ENCODE measurements at places on chromosomes 1 and 21.
A peak's percentile ranks its signal among the peaks of the same experiment; 100 is the strongest.

GRCh38 chr1:65539266-65540131 is 119.0 kb downstream of the LEPR start:
- no peaks in the 10 kb centered on the region for H3K27me3 ChIP-seq
- no peak for DNase-seq
- H3K4me1 ChIP-seq = no peaks in the 10 kb centered on the region
- H3K27ac ChIP-seq = no peak overlapping the region
- H3K36me3 ChIP-seq = no peaks in the 10 kb centered on the region
- H3K4me3 ChIP-seq = no peak overlapping the region

DNA sequence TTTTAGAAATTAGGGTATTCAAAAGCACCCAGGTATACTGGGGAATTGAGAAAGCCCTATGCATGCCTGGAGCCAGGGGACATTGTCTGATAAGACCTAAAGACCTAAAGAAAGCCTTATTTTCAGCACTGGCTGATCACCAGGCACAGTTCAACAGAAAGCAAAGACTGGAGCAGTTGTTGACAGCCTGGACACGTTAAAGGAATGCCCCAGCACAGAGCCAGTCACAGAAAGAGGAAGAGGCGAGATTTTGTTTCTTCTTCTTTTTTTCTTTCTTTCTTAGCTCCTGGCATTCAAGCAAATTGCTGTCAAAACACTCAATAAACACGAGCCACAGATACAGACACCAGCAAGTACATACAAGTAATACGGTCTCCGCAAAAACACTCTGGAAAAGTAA is 40.4 kb downstream of the RNF187 start:
- H3K27me3 ChIP-seq = no peaks in the 10 kb centered on the region
- no peak for DNase-seq
- H3K36me3 ChIP-seq = no peaks in the 10 kb centered on the region

GRCh38 chr1:153532769-153533599 is 2.8 kb downstream of the S100A6 start:
- H3K27me3 ChIP-seq = no peaks in the 10 kb centered on the region
- peak; percentile 95 for DNase-seq
- H3K36me3 ChIP-seq = no peaks in the 10 kb centered on the region
- peak overlapping the region; percentile 97 for H3K27ac ChIP-seq
- H3K4me3 ChIP-seq = peak overlapping the region; percentile 67

DNA sequence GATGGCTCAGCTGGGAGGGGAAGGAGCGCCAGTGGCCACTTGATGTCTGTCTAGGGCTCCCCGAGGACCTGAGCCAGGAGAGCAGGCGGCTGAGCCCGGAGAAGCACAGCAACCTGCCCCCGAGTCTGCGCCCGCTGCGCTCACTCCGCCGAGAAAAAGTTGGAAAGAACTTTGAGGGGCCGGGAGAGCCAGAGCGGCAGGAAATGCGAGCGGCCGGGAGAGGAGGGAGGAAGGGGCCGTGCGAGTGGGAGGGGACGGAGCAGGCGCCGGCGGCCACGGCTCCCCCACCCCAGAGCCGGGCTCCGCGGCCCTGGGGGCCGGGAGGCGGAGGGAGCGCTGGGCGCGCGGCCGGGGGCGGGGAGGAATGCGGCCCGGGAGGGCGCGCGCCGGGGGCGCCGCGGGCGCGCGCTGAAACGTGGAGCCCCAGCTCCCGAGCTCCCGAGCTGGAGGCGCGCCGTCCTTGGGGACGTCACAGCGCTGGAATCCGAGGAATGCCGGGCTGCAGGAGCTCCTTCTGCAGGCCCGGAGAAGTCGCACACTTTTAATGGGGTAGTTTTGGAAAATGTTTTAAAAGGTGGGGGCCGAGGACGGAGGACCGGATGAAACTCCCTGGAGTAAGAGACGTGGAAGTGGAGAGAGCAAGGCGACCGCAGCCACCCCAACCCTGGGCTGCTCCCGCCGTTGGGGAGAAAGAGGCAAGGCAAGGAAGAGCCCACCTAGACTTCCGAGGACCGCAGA is at the start of gene PTPN14:
Gene PTPN14, minus strand, starts transcription at position 167 of the 738 bp plus-strand sequence. CDS start 86,799 bp downstream, outside the sequence.
- peak within 1 kb of the TSS; percentile 97 for H3K27ac ChIP-seq
- H3K36me3 ChIP-seq = no peaks in the 10 kb centered on the region
- peak within 1 kb of the TSS; percentile 74 for H3K4me3 ChIP-seq
- peak; percentile 89 for DNase-seq
- H3K4me1 ChIP-seq = no peaks in the 10 kb centered on the region

- no peak overlapping the region for H3K4me3 ChIP-seq
- H3K27me3 ChIP-seq = no peaks in the 10 kb centered on the region
- no peaks in the 10 kb centered on the region for H3K36me3 ChIP-seq
- no peak overlapping the region for H3K27ac ChIP-seq
- H3K4me1 ChIP-seq = no peaks in the 10 kb centered on the region
These were observed 168.1 kb upstream of the EDN2 start for GRCh38 chr1:41652384-41653265.

GRCh38 chr1:92380867-92381266 is 82.0 kb downstream of the RPAP2 start:
- H3K4me3 ChIP-seq = no peak overlapping the region
- DNase-seq = no peak
- no peak overlapping the region for H3K27ac ChIP-seq
- H3K4me1 ChIP-seq = no peaks in the 10 kb centered on the region
- no peaks in the 10 kb centered on the region for H3K27me3 ChIP-seq

- no peaks in the 10 kb centered on the region for H3K4me1 ChIP-seq
- H3K27me3 ChIP-seq = no peaks in the 10 kb centered on the region
- H3K27ac ChIP-seq = peak overlapping the region; percentile 82
- no peak overlapping the region for H3K4me3 ChIP-seq
These were observed 73.3 kb downstream of the MRPL37 start for GRCh38 chr1:54273092-54273794.

DNA sequence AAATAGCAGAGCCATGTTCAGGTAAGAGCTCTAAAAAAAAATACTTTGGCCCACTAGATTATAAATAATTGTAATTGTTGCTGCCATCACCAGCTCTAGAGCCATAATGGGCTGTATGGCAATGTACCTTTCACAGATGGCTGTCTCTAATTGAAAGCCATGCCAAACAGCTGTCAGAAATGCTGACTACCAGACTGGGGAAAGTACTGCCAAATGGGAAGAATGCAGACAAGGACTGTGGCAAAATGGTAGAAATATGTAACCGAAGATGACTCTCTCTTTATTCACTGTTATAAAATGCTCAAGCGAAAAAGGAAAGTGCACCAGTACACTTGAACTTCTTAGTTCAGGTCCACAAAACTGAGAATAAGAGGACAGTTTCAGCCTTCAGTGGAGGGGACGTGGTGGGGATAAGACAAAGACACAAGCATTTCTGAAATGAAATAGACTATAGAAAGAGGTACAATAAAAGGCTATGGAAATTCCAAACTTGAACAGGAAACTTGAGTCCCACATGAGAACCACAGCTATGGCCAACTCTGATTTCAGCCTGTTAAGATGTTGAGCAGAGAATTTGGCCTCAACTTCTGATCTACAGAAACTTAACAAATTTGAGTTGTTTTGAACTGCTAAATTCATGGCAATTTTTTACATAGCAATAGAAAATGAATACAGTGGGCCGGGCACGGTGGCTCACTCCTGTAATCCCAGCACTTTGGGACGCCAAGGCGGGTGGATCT is 46.5 kb upstream of the LPGAT1 start:
- no peaks in the 10 kb centered on the region for H3K4me1 ChIP-seq
- no peaks in the 10 kb centered on the region for H3K27me3 ChIP-seq
- no peak for DNase-seq

GRCh38 chr1:58895082-58895481 is 111.2 kb upstream of the JUN start:
- DNase-seq = no peak
- no peak overlapping the region for H3K4me3 ChIP-seq
- H3K4me1 ChIP-seq = no peaks in the 10 kb centered on the region
- H3K27ac ChIP-seq = peak overlapping the region; percentile 62
- no peaks in the 10 kb centered on the region for H3K27me3 ChIP-seq

- H3K4me3 ChIP-seq = no peak overlapping the region
- H3K36me3 ChIP-seq = no peaks in the 10 kb centered on the region
- no peaks in the 10 kb centered on the region for H3K27me3 ChIP-seq
- peaks cover 10% of the 10 kb centered on the region for H3K4me1 ChIP-seq
These were observed 30.4 kb downstream of the VAV3 start for GRCh38 chr1:107934578-107934977.

DNA sequence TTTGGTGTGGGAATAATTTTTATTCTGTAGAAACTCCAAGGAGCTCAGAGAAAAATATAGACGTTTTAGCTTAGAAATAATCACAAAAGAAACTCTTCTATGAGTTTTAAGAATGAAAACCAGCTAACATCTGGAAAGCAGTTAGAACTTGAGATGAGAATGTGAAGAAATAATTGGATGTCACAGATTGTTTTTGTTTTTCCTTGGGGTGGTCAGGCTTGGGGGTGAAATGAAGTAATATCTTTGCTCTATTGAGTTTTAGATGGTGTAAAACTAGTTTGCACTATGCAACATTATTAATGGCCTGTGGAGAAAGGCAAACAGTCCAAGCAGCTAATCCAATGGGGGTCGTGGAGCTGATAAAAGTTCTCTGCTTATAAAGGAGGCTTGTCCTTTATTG is 101.2 kb downstream of the FMN2 start:
- no peaks in the 10 kb centered on the region for H3K27me3 ChIP-seq
- no peak overlapping the region for H3K4me3 ChIP-seq
- no peaks in the 10 kb centered on the region for H3K4me1 ChIP-seq
- DNase-seq = no peak

DNA sequence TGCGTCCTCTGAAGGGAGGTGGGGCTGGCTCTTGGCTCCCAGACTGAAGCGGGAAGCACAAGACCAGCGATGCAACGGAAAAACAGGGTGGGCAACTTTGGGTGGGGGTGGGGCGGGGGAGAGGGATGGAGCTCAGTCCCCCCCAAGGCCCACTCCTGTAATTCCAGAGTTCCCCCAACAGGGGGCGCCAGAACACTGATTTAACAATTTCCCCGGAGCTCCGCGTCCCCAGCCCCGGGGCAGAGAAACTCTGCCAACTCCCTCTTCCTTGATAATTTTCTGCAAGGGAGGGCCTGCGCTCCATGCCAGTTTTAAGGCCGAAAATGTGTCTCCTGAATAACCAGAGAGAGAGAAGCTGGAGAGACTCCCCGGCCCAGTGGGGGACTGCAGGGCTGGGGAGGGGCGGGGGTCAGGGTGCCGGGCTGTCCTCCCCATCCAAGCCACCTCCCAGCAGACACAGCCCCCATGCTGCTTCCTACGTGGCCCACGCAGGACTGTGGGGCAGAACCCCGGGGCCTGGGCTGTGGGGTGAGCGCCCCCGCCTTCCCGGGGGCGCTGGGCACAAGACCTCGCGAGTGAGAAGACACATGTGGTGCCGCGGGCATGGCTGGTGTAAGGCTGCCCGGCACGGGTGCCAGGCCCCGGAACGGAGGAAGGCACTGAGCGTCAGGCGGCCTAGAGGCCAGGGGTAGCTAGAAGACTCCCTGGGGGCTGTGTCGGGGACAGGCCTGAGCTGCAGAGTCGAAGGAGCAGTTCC is 51.4 kb downstream of the KIF21B start:
- H3K4me3 ChIP-seq = no peak overlapping the region
- H3K4me1 ChIP-seq = no peaks in the 10 kb centered on the region
- no peak overlapping the region for H3K27ac ChIP-seq
- H3K36me3 ChIP-seq = no peaks in the 10 kb centered on the region
- H3K27me3 ChIP-seq = no peaks in the 10 kb centered on the region

- no peak overlapping the region for H3K4me3 ChIP-seq
- DNase-seq = no peak
- no peaks in the 10 kb centered on the region for H3K36me3 ChIP-seq
- H3K27me3 ChIP-seq = no peaks in the 10 kb centered on the region
These were observed 243.6 kb downstream of the SIPA1L2 start for GRCh38 chr1:232386294-232386693.

- no peaks in the 10 kb centered on the region for H3K27me3 ChIP-seq
- no peak overlapping the region for H3K27ac ChIP-seq
- no peak for DNase-seq
- H3K4me3 ChIP-seq = no peak overlapping the region
These were observed 69.4 kb downstream of the LRRC8D start for GRCh38 chr1:89890085-89890752.

GRCh38 chr1:66503841-66504470 is 30.0 kb upstream of the SGIP1 start:
- no peaks in the 10 kb centered on the region for H3K27me3 ChIP-seq
- H3K27ac ChIP-seq = no peak overlapping the region
- H3K4me1 ChIP-seq = no peaks in the 10 kb centered on the region
- H3K4me3 ChIP-seq = no peak overlapping the region

DNA sequence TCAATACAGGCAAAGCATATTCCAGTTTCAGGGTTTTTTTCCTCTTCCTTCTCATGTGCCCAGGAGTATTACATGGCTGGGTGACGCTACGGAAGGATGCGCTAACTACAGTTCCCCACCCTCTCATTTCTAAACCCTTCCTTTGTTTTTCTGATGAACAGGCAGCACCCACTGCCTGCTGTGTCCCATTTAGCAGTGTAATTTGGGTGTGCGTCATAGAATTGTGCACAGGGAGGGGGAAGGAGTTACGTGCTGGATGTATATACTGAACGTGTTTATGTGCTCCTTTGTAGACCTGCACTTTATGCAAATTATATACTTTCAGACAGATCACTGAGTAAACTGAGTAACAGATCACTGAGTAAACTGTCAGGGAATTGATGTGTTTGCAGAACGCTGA is 44.5 kb downstream of the ELAPOR1 start:
- H3K27ac ChIP-seq = no peak overlapping the region
- no peak for DNase-seq
- H3K27me3 ChIP-seq = no peaks in the 10 kb centered on the region
- H3K4me3 ChIP-seq = no peak overlapping the region

GRCh38 chr21:26199456-26199855 is 28.9 kb upstream of the APP start:
- no peaks in the 10 kb centered on the region for H3K36me3 ChIP-seq
- H3K27ac ChIP-seq = no peak overlapping the region
- H3K4me1 ChIP-seq = no peaks in the 10 kb centered on the region
- no peak for DNase-seq

All from right atrium auricular region (tissue), 2 donors.